GM04504 (cell line): ENCODE measurements at places on chromosomes 11 and 22.

GRCh38 chr11:23217072-23217471 is 356.8 kb upstream of the CCDC179 start:
- DNase-seq = no peak

DNA sequence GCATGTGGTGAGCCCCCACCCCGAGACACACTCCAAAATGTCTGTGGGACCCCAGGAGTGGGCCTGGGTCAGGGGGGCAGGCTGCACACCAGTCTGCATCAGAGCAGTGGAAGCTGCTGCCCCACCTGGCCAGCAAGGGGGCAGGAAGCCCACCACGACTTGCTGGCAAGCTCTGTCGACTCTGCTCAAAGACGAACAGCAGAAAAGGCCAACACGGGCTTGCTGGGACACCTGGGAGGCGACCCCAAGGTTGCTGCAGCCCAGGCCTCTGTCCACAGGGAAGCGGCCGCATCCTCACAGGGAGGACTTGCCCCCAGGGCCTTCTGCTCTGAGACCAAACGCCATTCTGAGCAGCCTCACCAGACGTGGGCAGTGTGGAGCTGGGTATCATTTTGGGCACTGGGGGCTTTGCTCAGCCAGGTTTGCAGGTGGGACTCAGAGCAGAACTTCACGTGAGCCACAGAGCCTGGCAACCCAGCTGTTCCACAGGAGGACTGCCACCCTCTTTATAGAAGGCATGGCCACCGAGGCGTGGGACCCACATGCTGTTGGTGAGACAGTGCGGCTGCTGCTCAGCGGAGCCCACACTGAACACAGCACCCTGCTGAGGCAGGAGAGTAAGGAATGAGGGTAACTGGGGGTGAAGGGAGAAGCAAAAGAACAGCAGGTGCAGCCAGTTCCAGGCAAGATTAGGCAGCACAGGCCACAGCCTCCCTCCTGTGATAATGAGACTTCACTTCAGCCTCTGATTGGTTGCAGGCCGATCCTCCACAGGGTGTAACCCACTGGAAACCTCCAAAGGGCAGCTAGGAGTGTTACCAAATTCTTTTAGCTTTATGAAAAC is 11.0 kb downstream of the IL17REL start:
- no peak for DNase-seq

DNA sequence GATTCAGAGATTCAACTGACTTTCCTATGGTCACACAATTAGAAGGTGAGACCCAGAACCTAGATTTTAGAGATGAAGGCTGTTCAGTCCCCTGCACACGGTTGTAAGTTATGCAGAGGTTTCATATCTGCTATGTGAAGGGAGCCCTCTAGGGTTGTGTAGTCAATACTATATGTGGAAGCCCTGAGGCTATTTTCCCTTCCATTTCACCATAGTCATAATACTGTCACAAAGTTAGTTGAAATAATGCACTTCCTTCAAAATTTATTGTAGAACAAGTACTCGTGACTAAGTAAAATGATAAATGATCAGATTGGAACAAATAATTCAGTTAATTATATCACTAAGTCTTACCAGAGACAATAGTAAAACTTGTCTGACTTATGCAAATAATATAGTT is 48.8 kb downstream of the ENDOD1 start:
- DNase-seq = no peak

GRCh38 chr22:44168206-44168605 is 12.5 kb upstream of the PARVG start:
- no peak for DNase-seq

DNA sequence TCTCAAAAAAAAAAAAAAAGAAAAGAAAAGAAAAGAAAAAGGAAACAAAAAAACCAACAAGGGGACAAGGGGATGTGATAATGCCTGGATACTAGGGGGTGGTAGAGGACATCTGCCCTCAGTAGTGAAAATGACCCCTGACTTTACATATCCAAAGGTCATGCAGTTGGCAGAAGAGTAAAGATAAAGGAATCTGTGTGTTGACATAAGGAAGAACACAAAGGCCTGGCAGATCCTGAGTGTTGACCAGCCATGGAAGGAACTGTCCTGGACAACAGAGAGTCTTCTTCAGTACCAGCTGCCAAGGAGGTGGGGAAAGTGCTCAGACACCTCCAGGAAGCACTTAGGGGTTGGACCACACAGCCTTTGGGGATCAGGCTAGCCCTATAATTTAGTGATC is 12.6 kb downstream of the SLC43A1 start:
- DNase-seq = no peak

- no peak for DNase-seq
Observed at GRCh38 chr11:115222863-115223530, 281.2 kb downstream of the CADM1 start.

- no peak for DNase-seq
Observed at GRCh38 chr22:27747396-27748221, 53.9 kb downstream of the MN1 start.

GRCh38 chr22:38228326-38228872 is 26.6 kb downstream of the MAFF start:
- no peak for DNase-seq
